ENCODE measurements at places on chromosomes 2 and 18.

GRCh38 chr18:52275817-52276216 is 64.2 kb upstream of the DCC start:
- no peak for DNase-seq

- no peak for DNase-seq
Observed at GRCh38 chr18:24868760-24869237, 408.4 kb downstream of the HRH4 start.

DNA sequence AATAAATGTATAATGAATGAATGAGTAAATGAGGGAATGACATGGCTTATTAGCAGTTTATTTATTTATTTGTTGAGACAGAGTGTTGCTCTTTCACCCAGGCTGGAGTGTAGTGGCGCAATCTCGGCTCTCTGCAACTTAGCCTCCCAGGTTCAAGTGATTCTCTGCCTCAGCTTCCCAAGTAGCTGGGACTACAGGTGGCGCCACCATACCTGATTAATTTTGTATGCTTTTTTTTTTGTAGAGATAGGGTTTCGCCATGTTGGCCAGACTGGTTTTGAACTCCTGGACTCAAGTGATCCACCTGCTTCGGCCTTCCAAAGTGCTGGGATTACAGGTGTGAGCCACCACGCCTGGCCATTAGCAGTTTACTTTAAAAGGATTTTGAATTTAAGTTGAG is 100.3 kb upstream of the CAVIN2 start:
- DNase-seq, result no peak

DNA sequence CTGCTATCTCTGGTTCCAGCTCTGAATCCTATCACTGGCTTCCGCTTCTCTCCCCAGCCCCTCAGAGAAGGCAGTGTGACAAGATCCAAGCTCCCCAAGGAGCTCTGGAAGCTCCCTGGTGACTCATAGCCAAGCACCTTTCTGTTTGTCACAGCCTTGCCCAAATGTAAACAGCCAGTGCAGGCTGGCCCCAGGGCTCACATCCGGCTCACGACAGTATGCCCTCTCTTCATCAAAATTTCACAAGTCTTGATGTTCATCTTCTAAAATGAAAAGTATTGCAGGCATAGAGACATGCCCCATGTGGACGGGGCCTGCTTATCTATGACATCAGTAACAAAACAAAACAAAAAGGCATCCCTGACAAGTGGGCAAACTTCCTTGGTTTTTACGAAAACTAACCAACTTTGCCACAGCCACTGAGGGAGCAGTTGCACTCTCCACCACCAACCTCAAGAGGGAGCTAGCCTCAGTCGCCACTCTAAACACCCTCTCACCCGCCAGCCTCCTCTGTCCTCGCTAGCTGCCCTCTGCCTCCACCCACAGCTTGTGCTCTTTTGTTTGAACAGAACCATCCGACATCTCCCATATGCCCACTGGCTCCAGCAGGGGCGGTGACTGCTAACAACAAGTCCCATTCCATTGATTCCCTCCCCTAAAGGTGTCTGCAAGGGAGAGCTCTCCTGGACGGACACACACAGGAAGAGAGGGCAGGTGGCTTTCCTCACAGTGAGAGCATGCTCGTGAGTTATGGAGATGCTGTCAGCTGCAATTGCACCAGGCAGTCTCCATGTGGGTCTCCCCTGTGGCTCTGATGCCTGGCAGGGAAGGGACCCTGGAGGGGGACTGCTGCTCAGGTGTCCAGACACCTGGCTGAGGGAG is 71.0 kb upstream of the DAPL1 start:
- DNase-seq, result no peak

GRCh38 chr2:101574622-101575021 is 99.7 kb upstream of the RFX8 start:
- DNase-seq, result no peak

DNA sequence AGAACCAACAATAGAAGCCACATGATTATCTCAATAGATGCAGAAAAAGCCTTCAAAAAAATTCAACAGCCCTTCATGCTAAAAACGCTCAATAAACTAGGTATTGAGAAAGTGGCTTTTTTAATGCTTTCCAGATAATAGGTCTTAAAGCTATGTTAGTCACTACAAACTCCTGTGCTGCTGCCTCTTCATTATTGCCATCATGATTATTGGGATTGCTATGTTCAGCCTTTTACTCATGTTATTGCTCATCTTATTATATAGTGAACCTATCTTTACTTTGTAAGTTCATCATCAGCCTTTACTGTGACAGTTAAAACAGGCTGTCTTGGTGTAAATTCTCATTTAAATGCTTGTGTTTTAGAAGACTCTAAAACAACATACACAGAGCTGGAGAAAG is 1557.2 kb upstream of the ZEB2 start:
- DNase-seq, result no peak

GRCh38 chr2:20236496-20236895 is 11.6 kb upstream of the SDC1 start:
- no peak for DNase-seq

DNA sequence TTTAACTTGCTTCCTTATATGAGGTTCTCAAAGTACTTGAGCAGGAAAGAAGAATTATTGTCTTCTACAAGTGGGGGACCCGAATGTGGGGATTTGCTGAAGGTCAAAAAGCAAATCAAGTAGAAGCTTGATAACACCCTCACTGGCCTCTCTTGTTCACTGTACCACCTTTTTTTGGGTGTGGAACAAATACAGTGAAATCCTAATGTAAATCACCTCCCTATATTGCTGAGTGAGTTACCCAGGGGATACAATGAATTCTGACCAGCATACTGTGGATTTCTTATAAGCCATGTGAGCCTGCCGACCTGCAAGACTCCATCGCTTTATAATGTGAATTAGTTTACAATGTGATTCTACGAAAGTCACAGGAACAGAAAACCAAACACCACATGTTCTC is 66.5 kb downstream of the DOCK10 start:
- no peak for DNase-seq

DNA sequence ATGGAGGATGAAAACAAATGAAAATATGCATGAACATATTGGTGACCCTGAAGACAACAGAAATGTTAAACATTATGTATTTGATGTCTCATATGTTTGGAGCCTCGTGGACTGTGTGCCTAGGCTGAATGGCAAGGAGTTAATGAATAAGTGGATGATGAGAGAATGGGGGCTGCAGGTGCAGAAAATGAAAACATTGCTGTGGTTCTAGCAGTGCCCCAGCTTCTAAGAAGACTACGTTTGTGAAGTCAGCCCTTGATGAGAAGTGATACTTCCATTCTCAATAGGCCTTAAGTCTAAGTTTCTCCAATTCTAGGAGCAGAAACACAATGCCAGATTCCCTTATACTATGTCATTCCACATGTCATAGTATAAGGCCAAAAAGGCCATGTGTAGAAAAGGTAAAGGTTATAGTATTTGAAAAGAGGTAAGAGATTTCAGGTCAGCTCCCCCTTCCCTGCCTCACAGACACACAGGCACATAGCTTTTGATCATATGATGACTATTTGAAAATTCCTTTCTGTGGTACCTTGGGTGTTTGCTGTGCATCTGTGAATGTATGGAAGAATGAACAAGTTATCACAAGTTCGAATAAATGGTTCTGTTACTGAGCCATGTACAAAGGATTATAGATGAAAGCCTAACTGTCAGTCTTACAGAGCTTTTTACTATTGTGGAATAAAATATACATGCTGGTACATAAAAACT is 280.8 kb downstream of the SETBP1 start:
- DNase-seq, result no peak

DNA sequence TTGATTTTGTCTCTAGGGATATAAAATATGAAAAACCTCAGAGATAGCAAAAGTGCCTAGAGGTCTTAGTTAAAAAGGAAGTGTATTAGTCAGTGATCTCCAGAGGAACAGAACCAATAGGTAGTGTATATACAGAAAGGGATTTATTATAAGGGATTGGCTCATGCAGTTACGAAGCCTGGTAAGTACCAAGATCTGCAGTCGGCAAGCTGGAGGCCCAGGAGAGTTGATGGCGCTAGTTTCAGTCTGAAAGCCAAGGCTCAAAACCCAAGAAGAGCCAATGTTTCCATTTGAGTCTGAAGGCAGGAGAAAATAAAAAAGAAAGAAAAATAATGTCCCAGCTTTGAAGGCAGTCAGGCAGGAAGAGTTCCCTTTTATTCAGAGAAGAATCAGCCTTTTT is 93.3 kb downstream of the COLEC12 start:
- no peak for DNase-seq

DNA sequence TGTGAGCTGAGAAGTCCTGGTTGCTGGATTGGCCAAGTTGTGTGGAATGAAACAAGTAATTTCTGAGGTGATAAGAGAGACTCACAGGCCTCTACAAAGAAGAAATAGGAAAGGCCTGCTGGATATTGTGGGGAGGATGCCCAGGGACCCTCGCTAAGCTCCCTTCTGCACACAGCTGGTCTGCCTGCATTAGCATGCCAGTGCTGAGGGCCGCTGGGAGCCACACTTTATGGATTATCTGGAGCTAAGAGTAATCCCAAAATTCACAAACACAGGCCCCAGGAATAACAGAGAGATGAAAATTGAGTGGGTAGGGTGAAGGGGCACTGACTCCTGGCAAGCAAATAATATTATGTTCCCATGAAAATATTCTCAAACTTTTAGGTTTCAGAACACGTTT is 114.9 kb upstream of the SIX3 start:
- no peak for DNase-seq

All from cortex of kidney (tissue), 1 donor.